ENCODE measurements at places on chromosomes 12 and 14.
A peak's percentile ranks its signal among the peaks of the same experiment; 100 is the strongest.

DNA sequence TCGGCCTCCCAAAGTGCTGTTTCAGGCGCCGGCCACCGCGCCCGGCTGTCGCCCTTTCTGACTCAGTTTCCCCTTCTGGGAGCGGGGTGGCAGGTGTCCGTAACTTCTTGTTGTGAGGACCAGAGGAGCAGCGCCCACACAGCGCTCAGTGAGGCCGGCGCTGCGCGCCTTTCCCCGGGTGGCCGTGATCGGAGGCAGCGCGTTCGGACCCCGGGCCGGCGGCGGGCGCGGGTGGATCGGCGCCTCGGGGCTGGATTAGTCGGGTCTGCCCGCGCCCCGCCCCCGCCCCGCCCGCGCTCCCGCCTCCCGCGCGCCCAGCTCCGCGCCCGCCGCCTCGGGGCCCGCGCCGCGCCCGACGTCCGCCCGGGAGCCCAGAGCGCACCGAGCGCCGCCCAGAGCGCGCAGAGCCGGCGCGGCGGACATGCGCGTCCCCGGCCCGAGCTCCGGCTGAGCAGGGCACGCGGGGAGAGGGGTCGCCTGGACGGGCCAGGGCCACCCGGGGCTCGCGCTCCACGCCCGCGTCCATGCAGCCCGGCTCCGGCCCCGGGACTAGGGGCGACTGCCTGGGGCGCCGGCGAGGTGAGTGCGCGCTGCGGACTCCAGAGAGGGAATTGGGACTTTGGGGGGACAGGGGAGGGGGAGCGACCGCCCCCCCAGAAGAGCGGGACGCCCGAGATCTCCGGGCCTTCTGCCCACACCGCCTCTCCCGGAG is 50.6 kb downstream of the LRCOL1 start:
- peak; percentile 98 for DNase-seq

GRCh38 chr14:61489512-61489911 is 168.1 kb downstream of the PRKCH start:
- DNase-seq: no peak

DNA sequence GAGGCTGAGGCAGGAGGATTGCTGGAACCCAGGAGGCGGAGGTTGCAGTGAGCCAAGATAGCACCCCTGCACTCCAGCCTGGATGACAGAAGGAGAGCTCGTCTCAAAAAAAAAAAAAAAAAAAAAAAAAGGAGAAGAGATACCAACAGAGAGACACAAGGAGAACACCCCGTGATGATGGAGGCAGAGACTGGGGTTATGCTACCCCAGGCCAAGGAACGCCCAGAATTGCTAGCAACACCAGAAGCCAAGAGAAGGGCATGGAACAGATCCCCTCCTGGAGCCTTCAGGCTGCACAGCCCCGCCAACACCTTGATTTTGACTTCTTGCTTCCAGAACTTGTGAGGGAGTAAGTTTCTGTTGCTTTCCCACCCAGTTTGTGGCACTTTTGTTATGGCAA is 148.0 kb upstream of the FOXN3 start:
- DNase-seq: no peak

DNA sequence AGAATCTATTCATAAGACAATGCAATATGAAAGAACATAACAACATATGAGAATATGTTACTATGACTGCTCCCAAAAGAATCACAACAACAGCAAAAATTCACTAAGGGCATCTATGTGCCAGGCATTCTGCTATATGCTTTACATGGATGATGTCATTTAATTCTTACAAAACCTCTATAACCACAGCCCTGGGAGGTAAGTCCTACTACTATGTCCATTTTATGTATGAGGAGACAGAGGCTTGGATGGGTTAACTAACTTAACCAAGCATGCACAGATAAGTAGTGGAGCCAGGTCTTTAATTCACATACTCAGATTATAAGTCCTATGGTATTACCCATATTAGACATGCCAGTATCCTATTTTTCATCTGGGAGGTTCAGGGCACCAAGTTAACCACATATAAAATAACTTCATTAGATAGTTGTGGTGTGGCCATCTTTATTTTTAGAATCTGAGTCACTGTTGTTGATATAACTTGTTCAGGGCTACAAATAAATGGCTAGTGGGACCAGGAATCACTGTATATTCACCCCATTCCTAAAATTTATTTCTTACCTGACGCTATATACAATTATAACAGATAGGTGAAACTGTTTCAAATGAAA is 33.2 kb upstream of the RAD51AP1 start:
- DNase-seq: no peak

DNA sequence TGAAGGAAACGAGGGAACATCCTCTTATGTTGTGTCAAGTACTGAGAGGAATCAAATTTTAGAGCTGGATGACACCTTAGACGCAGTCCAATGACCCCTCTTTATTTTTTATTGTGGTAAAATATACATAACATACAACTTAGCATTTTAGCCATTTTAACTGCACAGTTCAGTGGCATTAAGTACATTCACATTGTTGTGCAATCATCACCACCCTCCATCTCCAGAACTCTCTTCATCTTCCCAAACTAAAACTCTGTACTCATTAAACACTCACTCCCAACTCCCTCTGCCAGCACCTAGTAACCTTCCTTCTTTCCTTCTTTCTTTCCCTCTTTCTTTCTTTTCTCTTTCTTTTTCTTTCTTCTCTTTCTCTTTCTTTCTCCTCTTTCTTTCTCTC is 97.2 kb upstream of the SLC24A4 start:
- no peak for DNase-seq

- DNase-seq: no peak
Measured at GRCh38 chr12:92764831-92765230, 62.0 kb downstream of the PLEKHG7 start.

DNA sequence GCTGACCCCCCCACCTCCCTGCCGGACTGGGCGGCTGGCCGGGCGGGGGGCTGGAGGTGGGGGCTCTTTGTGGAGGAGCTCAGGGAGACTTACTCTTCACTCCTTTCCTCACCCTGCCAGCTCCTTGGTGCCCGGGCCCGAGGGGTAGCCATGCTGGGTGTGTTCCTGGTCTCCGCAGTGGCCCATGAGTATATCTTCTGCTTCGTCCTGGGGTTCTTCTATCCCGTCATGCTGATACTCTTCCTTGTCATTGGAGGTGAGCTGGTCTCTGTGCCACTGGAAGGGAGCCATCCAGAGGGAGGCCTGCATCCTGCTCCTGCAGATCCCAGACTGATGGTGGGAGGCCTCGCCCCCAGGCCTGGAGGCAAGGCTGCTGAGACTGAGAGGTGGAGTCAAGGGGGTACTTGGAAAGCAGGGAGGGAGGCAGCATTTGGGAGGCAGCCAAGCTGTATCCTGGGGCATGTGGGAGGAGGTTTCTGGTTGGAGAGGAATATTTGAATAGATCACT is 19.7 kb downstream of the SOAT2 start:
- DNase-seq: no peak

DNA sequence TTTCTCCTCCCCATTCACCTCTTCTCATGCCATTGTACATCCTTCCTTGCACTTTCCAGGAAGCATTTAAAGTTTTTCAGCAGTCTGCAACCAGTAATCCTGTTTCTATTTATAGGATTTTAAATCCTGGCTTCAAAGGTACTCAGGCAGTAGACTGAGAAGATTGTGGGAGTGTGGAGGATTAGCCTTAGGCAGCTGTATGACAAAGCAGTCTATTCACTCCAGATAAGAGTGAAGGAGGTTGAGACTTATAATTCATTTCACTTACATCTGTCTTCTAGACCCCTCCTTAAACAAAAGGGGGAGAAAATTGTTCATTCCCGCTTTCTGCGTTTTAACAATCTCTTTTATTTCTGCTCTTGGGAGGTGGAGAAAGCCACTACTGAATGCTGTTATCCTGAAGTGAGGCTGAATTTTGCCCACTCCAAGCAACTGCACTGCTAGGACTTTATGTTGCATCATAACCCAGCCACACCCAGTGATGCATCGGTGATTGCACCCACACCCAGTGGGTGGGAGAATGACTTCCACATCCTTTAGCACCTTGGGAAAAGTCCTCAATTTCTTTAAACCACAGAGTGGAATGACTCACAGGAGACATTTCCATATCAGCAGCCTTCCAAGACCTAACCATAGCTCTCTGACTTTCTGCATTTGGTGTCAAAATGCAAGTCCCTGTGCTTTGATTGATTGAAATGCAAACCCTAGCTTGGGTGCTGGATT is 382.5 kb upstream of the ATP2B1 start:
- DNase-seq: peak; percentile 53

GRCh38 chr14:30874120-30874998 is at the start of gene COCH:
COCH (plus strand) TSS chr14:30874559; CDS start chr14:30874939, 380 bp downstream.
- peak; percentile 96 for DNase-seq

DNA sequence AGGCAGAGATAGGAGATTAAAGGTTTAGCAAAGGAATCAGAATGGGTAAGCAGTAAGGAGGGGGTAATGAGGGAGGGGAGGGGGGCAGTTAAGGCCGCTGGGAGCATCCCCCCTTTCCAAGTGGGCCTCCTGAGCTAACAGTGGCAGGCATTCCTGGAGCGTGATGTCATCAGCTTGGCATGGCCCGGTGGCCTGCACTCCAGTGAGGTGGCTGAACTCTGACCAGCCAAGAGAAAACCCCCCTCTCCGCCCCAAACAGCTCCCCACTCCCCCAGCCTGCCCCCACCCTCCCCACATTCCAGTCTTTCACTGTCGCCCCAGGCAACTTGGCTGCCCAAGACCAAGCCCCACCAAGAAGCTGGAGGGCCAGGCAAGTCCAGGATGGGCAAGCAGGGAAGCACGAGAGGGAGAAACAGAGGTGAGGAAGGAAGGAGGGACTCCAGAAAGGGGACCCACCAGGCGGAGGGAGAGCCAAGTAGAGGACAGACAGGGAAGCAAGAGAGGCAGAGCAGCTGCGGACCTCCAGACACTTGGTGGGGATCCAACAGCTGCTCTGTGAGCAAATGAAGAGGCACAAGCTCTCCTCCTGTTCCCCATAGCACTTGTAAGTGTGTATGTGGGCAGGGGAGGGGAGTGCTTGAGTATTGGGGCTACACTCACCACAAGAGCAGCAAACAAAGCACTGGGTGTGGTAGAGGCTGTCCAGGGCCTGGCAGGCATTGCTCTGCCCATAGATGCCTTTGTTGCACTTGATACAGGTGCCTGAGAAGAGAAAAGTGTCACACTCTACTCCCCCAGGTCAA is 4.5 kb downstream of the AJUBA start:
- DNase-seq: peak; percentile 45

DNA sequence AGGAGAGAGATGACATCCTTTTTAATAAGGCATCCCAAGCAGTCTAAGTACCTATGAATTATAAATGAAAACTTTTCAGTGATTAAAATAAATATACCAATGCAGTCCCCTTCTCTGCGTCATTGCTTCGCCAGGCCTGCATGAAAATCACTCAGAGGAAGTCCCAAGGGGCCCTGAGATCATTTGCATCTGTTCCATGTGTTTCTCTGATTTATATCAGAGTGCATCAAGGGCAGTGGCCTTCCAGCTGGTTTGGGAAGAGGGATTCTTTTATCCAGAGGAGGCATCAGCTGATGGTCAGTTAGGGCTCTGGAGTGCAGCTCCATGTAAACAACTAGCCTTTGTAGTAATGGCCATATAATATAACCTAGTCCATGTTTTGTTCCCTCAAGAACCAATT is 210.1 kb downstream of the RGS6 start:
- DNase-seq: no peak

DNA sequence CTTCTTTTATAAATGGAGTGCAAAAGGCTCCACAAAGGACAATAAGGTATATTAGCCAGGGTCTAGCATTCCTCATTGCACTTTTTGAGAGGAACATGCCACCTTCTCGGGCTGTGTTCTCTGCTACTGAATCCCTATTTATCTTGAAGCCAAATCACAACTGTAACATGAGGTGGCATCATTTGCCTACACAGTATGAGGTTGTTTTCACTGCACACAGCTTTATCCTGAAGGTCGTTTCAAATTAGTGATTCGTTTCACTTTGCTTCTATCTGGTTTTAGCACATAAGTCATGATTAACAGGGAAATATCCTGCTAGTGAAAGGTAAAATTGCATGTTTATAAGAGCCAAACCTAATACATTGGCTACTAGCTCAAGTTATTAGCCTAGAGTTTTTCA is 153.8 kb downstream of the SLC35F4 start:
- DNase-seq: no peak

DNA sequence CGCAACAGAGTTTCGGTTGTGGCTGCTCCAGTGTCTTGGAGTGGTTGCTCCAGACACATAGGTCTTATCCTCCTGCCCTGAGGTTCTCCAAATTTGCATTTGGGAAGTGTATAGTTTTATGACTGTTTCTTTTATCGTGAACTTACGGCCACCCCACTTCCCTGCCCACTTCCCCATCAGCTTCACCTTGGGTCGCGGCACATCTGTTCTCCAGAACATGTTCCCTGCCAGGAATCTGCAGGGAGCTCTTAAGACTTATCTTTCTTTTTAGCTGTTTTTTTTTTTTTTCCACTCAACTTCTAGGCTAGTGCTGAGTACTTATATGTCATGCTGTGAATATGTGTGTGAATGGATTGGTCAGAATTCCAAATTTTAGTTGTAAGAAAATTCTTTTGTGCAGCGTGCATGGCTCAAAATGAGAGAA is 75.4 kb downstream of the ETV6 start:
- no peak for DNase-seq

- peak; percentile 69 for DNase-seq
Measured at GRCh38 chr12:50734409-50735263, 29.3 kb upstream of the ATF1 start.

GRCh38 chr14:95495538-95496025 is 20.9 kb downstream of the SYNE3 start:
- no peak for DNase-seq

DNA sequence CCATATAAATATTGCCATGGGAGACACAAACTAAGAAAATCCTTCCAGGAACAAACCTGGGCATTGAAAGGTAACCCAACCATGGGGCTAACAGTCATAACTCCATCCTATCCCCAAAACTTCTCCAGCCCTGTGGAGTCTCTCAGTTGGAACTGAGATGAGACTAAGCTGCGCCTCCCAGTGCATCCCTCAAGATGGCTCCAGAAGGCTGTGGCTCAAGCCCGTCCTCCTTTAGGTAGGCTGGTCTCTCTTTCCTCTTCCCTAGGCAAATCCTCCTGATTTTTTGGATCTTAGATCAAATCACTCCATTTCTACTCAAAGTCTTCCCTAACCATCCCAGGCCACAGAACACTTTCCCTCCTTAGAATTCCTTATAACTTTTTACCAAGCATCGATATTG is 364.3 kb upstream of the CCDC196 start:
- no peak for DNase-seq

DNA sequence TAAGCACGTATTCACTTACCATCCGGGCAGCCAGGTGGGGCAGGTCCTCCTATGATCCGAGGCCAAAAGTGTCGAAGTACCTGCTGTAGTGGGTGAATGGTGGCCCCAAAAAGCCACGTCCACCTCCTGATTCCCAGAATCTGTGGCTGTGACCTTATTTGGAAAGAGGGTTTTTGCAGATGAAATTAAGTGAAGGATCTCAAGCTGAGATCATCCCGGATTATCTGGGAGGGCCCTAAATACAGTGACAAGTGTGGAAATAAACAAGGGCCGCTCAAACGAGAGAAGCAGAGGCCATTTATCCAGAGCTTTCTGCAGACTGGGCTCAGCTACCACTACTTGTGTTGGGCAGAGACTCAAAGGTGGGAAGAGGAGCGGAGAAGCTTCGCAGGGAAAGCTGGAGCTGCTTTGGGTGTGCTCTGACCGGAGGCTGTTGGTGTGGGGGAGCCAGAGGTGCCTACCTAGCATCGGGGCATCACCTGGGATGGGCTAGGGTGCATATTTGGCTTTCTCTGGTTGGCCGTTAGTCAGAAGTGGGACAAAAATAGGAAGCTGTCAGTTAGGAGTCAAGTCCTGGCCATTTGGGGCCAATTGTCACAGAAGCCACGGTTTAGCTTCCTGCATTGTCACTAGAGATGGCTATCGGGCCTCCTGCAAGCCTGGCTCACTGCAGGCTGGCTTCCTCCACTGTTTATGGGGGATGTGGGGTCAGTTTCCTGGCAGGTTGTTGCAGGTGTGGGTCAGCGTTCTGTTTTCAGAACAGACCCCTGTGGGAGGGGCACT is 27.8 kb upstream of the DLK1 start:
- peak; percentile 60 for DNase-seq

- DNase-seq: no peak
Measured at GRCh38 chr14:100063314-100063941, 1.8 kb upstream of the EVL start.

All from D341Med (cell line).